Tibial nerve (tissue), 4 donors: ENCODE measurements at places on chromosomes 4 and X. TPM values are rescaled to one million over a fixed set of nuclear protein-coding genes. Genes with fewer than 3 reads are reported as not detected.

Gene MMRN1
- total RNA-seq, result 50.1 TPM

Gene VCX3A
- total RNA-seq, result not detected

Gene CT45A10
- total RNA-seq, result not detected

Gene SPANXC
- total RNA-seq, result not detected

Gene USP51
- 1.3 TPM for total RNA-seq

Gene CCSER1
- 4.0 TPM for total RNA-seq

Gene CLTRN
- total RNA-seq, result not detected

Gene TLR10
- total RNA-seq, result under 0.01 TPM

Gene MFAP3L
- total RNA-seq, result 37.4 TPM

- H3K27ac ChIP-seq, result no peak overlapping the region
- H3K27me3 ChIP-seq, result peaks cover 54% of the 10 kb centered on the region
- no peak for DNase-seq
- H3K4me3 ChIP-seq, result no peak overlapping the region
- no peaks in the 10 kb centered on the region for H3K36me3 ChIP-seq
These were observed 61.1 kb downstream of the FBXO8 start for GRCh38 chr4:174222266-174222872.

- no peak overlapping the region for H3K4me3 ChIP-seq
- no peak for DNase-seq
- no peaks in the 10 kb centered on the region for H3K36me3 ChIP-seq
These were observed 218.9 kb downstream of the MID1IP1 start for GRCh38 chrX:39020051-39020669.

GRCh38 chr4:144970597-144970996 lies 127.4 kb downstream of the ANAPC10 start:
- no peaks in the 10 kb centered on the region for H3K27me3 ChIP-seq
- no peaks in the 10 kb centered on the region for H3K4me1 ChIP-seq
- H3K27ac ChIP-seq, result no peak overlapping the region
- no peaks in the 10 kb centered on the region for H3K36me3 ChIP-seq

DNA sequence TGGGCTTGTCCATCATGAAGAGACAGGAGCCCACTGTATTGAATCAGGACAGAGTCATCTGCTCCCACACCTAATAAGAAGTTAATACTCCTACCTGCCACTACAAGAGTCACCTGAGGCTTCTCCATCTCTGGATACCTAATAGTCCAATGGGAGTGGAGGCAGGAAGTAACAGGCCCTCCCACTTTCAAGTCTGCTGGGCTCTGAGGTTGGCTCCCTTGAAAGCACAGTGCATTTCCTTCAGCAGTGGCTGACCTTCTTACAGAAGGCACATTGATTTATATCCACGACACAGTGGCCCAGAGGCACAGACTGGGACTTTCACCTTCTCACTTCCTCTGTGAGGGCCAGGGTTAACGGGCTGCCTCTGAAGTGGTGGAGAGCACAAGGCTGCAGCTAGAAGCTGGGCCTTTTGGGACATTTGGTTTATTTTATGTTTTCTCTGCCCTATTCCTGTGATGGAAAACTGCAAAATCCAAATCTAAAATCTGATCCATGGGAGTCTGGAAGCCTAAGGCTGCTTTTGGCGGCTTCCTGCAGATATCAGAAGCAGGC lies 38.1 kb downstream of the FRG2 start:
- H3K4me3 ChIP-seq, result no peak overlapping the region
- no peak for DNase-seq
- no peaks in the 10 kb centered on the region for H3K36me3 ChIP-seq
- H3K27ac ChIP-seq, result no peak overlapping the region

- DNase-seq, result peak; percentile 28
- no peaks in the 10 kb centered on the region for H3K27me3 ChIP-seq
- H3K36me3 ChIP-seq, result no peaks in the 10 kb centered on the region
- H3K4me1 ChIP-seq, result peaks cover 5% of the 10 kb centered on the region
These were observed 153.5 kb downstream of the STK32B start for GRCh38 chr4:5204781-5205180.

GRCh38 chr4:140152751-140153418 lies 1.1 kb downstream of the MAML3 start:
- H3K27me3 ChIP-seq, result no peaks in the 10 kb centered on the region
- H3K36me3 ChIP-seq, result no peaks in the 10 kb centered on the region
- H3K4me1 ChIP-seq, result peaks cover 21% of the 10 kb centered on the region
- peak overlapping the region; percentile 79 for H3K4me3 ChIP-seq
- peak overlapping the region; percentile 92 for H3K27ac ChIP-seq
- DNase-seq, result peak; percentile 44

GRCh38 chrX:52426810-52427209 lies 58.0 kb downstream of the XAGE2 start:
- no peak overlapping the region for H3K4me3 ChIP-seq
- H3K4me1 ChIP-seq, result no peaks in the 10 kb centered on the region
- H3K27me3 ChIP-seq, result no peaks in the 10 kb centered on the region
- no peak for DNase-seq

- no peaks in the 10 kb centered on the region for H3K36me3 ChIP-seq
- H3K27ac ChIP-seq, result no peak overlapping the region
- H3K4me3 ChIP-seq, result no peak overlapping the region
- peaks cover 6% of the 10 kb centered on the region for H3K4me1 ChIP-seq
- no peak for DNase-seq
These were observed 7.0 kb downstream of the SFRP2 start for GRCh38 chr4:153781717-153782416.

GRCh38 chr4:155948541-155948940 lies 5.1 kb downstream of the CTSO start:
- H3K4me1 ChIP-seq, result no peaks in the 10 kb centered on the region
- H3K27me3 ChIP-seq, result no peaks in the 10 kb centered on the region
- H3K4me3 ChIP-seq, result no peak overlapping the region
- H3K36me3 ChIP-seq, result no peaks in the 10 kb centered on the region
- no peak for DNase-seq
- H3K27ac ChIP-seq, result no peak overlapping the region

DNA sequence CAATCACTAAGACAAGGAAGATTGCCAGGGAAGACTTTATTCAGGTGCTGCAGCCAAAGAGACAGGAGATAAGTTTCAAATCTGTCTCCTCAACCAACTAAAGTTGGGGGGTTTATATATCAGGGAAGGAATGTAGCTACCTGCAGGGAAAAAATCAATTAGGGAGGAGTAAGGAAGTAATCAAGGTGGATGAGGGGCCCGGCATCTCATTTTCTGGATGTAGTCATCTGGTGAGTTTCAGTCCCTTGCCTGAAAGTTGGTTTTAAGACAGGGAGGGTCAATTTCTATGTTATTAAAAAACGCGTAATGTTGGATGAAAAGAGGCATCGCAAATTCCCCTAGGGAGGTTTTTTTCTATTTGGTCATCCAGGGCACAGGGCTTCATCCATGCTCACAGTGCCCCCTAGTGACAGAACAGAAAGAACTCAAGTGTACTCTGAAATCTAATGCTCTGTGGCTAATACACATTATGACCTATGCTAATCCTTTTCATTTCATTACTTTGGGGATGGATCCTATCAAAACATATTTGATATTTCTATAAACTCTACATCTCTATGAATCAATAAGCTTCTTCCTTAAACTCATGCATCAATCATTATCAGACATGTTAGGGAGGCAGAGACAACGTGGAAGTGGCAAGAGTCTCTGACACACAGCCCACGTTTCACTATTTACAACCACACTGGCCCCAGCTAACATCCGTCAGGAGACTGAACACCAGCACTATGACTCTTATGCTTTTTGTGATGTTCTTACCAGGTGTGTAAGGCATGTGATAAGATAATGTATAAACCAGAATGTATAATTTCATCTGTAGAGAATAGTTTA lies 1577.0 kb upstream of the TENM3 start:
- no peaks in the 10 kb centered on the region for H3K27me3 ChIP-seq
- H3K4me3 ChIP-seq, result no peak overlapping the region
- H3K4me1 ChIP-seq, result no peaks in the 10 kb centered on the region
- H3K36me3 ChIP-seq, result no peaks in the 10 kb centered on the region

- H3K36me3 ChIP-seq, result no peaks in the 10 kb centered on the region
- no peaks in the 10 kb centered on the region for H3K27me3 ChIP-seq
These were observed 85.1 kb downstream of the USP46 start for GRCh38 chr4:52574036-52574435.

- H3K36me3 ChIP-seq, result no peaks in the 10 kb centered on the region
- H3K27me3 ChIP-seq, result no peaks in the 10 kb centered on the region
- H3K27ac ChIP-seq, result no peak overlapping the region
- no peak overlapping the region for H3K4me3 ChIP-seq
These were observed 155.8 kb downstream of the ATP10D start for GRCh38 chr4:47640911-47641310.

DNA sequence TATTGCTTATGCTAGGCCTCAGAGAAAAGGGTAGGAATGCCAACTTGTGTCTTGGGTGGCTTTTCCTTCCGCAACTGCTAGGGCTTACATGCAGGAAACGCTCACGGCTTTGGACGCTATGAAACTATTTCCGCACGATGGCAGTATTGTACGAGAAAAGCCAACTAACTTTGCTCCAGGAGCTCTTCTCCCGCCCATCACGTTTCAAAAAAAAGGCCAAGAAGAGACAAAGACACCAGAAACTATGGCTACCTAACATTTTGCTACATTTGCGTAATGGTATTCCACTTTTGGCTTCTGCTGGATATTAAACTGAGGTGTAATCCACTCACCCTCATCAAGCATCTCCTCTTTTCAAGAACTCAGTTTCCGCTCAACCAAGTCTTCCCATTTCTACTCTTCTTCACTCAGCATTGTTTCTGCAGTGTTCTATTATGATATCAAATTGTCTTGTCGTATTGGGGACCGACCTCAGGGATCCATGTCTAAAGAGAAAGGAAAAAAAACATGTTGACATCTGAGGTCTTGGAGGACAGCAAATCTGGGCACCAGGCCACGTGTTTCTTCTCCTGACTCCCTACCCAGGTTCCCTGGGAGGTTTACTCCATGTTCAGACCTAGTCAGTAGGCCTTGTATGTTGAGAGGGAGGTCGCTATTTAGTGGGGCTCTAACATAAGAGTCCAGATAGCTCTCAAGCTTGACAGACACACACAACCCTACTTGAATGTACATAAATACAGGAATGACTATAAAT lies 239.4 kb upstream of the STK26 start:
- H3K36me3 ChIP-seq, result no peaks in the 10 kb centered on the region
- no peak overlapping the region for H3K27ac ChIP-seq
- H3K4me1 ChIP-seq, result no peaks in the 10 kb centered on the region
- no peak for DNase-seq

GRCh38 chr4:139704915-139705485 lies 39.4 kb downstream of the MGST2 start:
- no peak overlapping the region for H3K4me3 ChIP-seq
- no peaks in the 10 kb centered on the region for H3K27me3 ChIP-seq

- no peaks in the 10 kb centered on the region for H3K4me1 ChIP-seq
- no peak overlapping the region for H3K27ac ChIP-seq
- H3K27me3 ChIP-seq, result no peaks in the 10 kb centered on the region
- peaks cover 11% of the 10 kb centered on the region for H3K36me3 ChIP-seq
- H3K4me3 ChIP-seq, result no peak overlapping the region
These were observed 17.0 kb downstream of the RBMX2 start for GRCh38 chrX:130418740-130419139.

DNA sequence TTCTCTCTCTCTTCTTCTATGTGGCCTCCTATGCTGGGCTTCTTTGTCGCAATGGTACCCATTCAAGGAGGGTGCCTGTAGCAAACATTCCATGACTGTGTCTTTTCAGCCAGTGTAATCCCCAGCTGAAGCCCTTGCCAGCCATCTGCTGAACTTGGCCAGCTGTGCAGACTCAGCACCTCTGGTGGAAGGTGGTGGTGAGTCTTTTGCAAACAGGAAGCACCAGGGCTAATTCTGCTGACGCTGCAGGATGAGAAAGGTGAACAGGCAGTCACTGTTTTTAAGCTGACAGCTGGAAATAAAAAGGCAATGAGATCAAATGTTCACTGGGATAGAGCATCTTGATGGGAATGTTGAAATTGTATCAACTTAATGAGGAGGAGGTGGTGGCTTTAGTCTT lies 298.7 kb upstream of the CLNK start:
- no peaks in the 10 kb centered on the region for H3K4me1 ChIP-seq
- no peaks in the 10 kb centered on the region for H3K27me3 ChIP-seq
- H3K27ac ChIP-seq, result no peak overlapping the region
- H3K36me3 ChIP-seq, result no peaks in the 10 kb centered on the region
- H3K4me3 ChIP-seq, result no peak overlapping the region
- no peak for DNase-seq

DNA sequence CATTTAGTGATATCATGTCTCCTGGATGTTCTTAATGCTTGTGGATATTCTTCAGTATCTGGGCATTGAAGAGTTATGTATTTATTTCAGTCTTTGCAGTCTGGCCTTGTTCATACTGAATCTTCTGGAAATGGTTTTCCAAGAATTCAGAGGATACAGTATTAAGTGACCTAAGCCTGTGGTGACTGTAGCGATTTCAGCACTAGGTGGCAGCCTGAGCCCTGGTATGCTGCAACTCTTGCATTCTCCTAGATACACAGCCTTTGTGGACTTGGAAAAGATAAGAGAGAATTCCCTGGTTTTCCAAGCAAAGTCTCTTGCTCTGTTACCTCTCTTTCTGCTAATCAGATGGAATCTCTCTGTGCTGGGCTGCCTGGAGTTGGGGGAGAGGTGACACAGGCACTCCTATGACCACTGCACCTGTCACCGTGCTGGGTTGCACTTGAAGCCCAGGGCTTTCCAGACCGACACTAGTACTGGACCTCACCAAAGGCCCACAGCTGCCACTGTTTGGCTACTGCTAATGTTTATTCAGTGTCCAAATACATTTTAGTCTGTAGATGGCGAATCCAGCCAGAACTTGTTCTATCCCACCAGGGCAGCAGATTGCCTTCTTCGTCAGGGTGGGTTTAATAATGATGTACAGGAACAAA lies 19.3 kb upstream of the SPIN2A start:
- no peaks in the 10 kb centered on the region for H3K4me1 ChIP-seq
- H3K4me3 ChIP-seq, result no peak overlapping the region
- no peak overlapping the region for H3K27ac ChIP-seq
- no peaks in the 10 kb centered on the region for H3K36me3 ChIP-seq
- H3K27me3 ChIP-seq, result no peaks in the 10 kb centered on the region

DNA sequence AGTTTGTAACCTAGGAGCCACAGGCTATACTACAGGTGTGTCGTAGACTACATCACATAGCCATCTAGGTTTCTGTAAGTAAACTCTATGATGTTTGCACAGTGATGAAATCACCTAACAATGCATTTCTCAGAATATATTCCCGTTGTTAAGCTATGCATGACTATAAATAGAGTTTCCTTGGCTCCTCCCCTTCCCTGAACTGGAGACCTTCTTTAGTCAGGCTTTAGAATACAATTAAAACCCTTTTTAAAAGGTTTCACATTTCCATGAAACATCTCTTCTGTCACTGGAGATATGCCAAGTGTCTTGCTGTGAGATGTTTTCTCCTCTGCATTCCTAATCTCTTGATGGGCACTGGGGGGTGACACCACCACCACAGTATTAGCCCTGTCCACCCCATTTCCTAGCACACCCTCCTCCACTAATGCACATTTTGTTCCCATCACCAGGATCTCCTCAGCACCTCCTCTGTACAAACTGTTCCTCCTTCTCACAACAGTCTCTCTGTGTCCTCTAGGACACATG lies 334.6 kb upstream of the CPEB2 start:
- no peak overlapping the region for H3K4me3 ChIP-seq
- no peak overlapping the region for H3K27ac ChIP-seq
- H3K4me1 ChIP-seq, result no peaks in the 10 kb centered on the region
- DNase-seq, result no peak
